ENCODE measurements at places on chromosomes 16 and 17. TPM values are rescaled to one million over a fixed set of nuclear protein-coding genes. Genes with fewer than 3 reads are reported as not detected.

Gene LYRM1
- 22.8 TPM for total RNA-seq

Gene GDPD1
- 1.7 TPM for total RNA-seq

Gene MFSD6L
- total RNA-seq: not detected

Gene ZP2
- not detected for total RNA-seq

- H3K27me3 ChIP-seq: no peaks in the 10 kb centered on the region
- no peak for DNase-seq
- no peaks in the 10 kb centered on the region for H3K4me1 ChIP-seq
- H3K4me3 ChIP-seq: no peak overlapping the region
- no peak overlapping the region for H3K27ac ChIP-seq
Observed at GRCh38 chr17:8563981-8564602, 66.4 kb downstream of the MYH10 start.

DNA sequence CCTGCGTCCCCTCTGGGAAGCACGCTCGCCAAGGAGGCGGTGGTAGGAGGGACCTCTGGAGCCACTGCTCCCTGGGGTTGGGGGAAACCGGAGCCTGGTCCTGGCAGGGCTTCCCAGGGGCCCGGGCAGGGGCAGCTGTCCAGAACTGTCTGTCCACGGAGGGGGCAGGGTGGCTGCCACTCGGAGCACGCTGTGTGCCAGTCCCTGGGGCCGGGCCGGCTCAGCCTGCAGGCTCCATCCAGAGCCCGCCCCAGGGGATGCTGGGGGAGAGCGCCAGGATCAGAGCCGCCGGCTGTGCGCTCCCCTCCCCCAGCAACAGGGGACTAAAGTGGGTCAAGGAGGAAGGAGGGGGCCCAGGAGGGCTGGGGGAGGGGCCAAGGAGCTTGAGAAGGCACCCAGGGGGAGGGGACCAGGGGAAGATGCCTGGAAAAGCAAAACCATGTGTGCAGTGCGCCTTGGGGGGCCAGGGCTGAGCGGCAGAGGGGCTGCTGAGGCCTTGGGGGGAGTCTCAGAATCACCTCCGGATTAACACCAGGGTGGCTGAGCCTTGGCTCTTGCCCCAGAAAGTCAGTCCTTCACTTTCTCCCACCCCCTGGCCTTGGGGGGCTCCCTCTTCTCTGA lies 21.3 kb downstream of the ZNF423 start:
- no peak for DNase-seq
- H3K4me1 ChIP-seq: no peaks in the 10 kb centered on the region
- no peak overlapping the region for H3K4me3 ChIP-seq
- H3K27ac ChIP-seq: no peak overlapping the region
- H3K36me3 ChIP-seq: no peaks in the 10 kb centered on the region

DNA sequence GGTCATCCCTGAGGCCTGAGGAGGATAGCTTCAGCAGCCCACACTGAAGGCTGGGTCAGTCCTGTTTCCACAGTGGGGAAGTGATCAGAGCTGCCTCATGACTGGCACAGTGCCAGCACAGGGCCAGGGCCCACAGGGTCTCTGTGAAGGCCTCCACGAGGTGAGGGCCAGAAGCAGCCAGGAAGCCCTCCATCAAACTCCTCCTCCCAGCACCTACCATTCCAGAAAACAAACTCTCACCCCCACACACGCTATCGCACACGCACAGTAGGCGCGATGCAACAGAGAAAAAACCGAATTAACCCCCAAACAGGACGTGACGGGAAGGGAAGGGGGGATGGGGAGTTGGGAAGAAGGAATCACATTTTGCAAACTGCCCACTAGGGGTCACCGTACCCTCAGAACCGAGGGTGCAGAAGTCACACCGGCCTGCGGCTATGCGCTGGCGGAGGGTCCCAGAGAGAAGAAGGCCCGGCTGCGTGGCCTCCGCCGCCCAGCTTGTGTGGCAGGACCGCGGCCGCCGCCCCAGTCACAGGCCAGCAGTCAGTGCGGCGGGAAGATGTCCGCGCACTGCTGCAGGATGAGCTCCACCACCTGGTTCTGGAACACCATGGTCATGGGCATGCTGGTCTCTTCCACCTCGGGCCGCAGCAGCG lies 37.6 kb downstream of the ARHGAP27 start:
- peak; percentile 43 for DNase-seq
- H3K36me3 ChIP-seq: peaks cover 7% of the 10 kb centered on the region
- peaks cover 8% of the 10 kb centered on the region for H3K4me1 ChIP-seq

DNA sequence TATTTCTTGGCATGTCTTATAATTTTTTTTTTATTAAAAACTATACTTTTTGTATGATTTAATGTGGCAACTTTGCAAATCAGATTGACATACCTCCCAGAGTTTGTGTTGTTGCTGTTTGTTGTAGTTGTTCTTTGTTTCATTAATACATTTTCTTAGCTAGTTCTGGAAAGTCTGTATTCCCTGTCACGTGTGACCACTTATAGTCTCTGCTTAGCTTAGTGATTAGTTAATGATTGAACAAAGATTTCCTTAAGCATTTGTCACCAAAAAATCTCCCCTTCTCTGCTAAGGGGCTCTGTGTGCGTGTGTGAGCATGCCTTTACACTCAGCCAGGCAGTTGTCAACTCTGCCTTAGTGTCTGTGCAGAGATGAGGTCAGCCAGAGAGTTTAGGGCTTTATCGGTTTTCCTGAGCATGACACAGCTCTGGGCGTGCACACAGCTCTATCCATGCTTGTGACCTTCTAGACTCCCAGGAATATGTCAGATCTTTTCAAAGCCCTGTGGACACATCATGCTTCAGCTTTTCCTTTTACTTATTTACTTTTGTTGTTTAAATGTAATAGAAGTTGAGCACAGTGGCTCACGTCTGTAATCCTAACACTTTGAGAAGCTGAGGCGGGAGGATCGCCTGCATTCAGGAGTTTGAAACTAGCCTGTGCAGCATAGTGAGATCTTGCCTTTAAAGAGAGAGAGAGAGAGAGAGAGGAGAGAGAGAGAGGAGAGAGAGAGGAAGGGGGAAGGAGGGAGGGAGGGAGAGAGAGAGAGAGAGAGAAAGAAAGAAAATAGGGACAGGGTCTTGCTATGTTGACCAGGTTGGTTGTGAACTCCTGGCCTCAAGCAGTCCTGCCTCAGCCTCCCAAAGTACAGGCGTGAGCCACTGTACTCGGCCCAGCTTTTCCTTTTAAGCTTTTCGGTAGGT lies 21.9 kb downstream of the DNAI2 start:
- H3K4me3 ChIP-seq: no peak overlapping the region
- H3K27ac ChIP-seq: no peak overlapping the region
- H3K36me3 ChIP-seq: no peaks in the 10 kb centered on the region
- no peak for DNase-seq

DNA sequence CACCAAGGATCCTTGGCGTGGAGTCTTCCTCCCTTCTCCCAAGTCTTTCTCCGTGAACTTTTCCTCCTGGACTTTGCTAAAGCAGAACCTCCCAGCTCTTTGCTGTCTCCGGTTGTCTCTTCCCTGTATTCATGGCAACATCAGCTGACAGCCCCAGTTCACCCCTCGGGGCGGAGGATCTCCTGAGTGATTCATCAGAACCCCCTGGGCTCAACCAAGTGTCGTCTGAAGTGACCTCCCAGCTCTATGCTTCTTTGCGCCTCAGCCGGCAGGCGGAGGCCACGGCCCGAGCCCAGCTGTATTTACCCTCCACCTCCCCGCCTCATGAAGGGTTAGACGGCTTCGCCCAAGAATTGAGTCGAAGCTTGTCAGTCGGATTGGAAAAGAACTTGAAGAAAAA lies 943 bp downstream of the CNTROB start:
- H3K27ac ChIP-seq: peak overlapping the region; percentile 64
- no peaks in the 10 kb centered on the region for H3K27me3 ChIP-seq
- peaks cover 31% of the 10 kb centered on the region for H3K4me1 ChIP-seq
- peak; percentile 39 for DNase-seq

DNA sequence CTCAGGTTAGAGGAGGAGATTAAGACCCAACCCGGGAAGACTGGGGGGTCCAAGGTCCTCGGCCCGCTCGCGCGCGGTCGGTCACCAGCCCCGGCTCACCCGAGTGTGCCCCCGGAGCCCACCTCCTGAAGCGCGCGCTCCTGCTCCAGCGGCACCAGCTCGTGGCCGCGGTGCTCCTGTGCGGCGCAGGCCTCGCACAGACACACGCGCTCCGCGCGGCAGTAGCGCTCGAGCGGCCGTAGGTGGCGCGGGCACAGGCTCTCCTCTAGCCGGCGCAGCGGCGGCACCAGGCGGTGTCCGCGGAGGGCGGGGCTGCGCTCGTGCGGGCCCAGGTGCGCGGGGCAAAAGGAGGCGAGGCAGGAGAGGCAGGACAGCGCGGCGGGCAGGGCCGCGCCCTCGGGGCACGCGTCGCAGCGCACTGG lies 618 bp downstream of the TRIM47 start:
- peak overlapping the region; percentile 82 for H3K4me3 ChIP-seq
- peaks cover 5% of the 10 kb centered on the region for H3K36me3 ChIP-seq
- peaks cover 5% of the 10 kb centered on the region for H3K27me3 ChIP-seq
- H3K4me1 ChIP-seq: peaks cover 27% of the 10 kb centered on the region
- H3K27ac ChIP-seq: peak overlapping the region; percentile 71

DNA sequence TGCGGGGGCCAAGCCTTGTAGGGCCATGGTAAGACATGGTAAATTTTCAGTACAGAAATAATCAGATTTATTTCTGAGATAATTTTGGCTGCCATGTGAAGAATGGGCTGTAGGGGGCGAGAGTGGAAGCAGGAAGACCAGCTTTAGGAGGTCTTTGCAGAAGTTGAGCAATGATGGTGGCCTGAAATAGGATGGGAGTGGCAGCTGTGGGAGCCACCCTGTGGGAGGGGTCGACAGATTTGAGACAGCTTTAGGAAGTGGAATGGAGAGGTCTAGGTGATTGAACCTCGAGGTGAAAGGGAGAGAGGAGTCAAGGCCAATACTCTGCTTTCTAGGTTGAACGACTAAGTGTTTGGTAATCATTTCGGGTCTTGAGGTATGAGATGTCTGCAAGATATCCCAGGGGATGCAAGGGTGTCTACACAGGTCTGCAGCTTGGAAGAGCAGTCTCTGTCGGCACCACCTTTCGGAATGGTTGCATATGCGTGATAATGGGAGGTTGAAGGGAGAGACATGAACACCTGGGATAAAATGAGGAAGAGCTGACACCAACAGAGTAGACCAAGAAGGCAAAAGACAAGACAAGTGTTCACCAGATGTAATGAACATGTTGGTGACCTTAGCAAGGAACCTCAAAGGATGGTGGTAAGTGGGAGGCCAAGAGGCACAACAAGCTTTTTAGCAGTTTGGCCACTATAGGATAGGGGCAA lies 4.2 kb upstream of the ATXN7L3 start:
- H3K27me3 ChIP-seq: no peaks in the 10 kb centered on the region
- no peak overlapping the region for H3K4me3 ChIP-seq
- DNase-seq: peak; percentile 52
- peaks cover 20% of the 10 kb centered on the region for H3K36me3 ChIP-seq
- peak overlapping the region; percentile 43 for H3K27ac ChIP-seq

GRCh38 chr16:56353054-56353921 lies 72.1 kb downstream of the AMFR start:
- DNase-seq: no peak
- H3K4me1 ChIP-seq: peaks cover 27% of the 10 kb centered on the region
- no peaks in the 10 kb centered on the region for H3K27me3 ChIP-seq
- H3K27ac ChIP-seq: no peak overlapping the region

DNA sequence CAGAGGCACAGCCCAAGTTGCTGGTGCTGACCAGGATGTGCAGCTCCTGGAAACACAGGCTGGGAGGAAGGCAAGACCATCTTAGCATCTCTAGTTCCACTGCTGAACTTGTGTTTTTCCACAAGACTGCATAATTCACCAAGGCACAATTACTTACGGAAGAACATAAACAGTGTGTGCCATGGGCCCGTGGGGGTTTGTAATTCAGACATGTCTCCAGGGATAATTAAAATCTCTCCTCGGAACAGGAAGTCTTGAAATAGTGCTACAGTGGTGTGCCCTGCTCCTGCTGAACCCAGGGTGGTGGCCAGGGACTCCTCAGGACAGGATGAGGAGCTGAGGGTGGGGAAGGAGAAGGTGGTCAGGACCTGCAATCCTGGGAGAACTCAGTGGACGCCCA lies 188.2 kb downstream of the CCT6B start:
- no peak overlapping the region for H3K4me3 ChIP-seq
- H3K36me3 ChIP-seq: no peaks in the 10 kb centered on the region
- peaks cover 13% of the 10 kb centered on the region for H3K27me3 ChIP-seq
- H3K4me1 ChIP-seq: no peaks in the 10 kb centered on the region

GRCh38 chr17:38322156-38322779 lies 21.5 kb downstream of the GPR179 start:
- H3K4me1 ChIP-seq: peaks cover 9% of the 10 kb centered on the region
- H3K27me3 ChIP-seq: no peaks in the 10 kb centered on the region
- DNase-seq: peak; percentile 62

DNA sequence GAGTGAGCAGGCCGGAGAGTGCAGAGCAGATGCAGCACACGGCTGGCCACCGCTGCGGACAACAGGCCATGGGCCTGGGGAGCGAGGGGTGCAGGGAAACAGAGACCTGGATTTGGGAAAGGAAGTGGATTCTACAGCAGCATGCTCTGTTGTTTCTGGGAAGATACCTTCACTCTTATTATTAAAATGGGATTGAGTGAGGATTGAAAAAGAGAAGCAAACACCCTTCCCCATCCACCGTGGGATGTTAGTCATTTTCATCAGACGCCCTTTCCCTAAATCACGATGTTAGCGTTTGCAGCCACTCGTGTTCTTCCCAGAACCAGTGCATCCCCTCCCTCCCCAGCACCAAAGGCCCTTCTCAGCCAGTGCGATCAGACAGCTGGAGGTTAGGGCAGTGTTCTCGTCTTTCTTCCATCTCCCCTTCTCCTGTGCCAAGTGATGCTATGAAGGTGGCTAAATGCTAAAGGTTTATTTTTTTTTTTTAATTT lies 196.5 kb upstream of the CHMP6 start:
- no peak for DNase-seq
- no peak overlapping the region for H3K4me3 ChIP-seq

- peak overlapping the region; percentile 47 for H3K27ac ChIP-seq
- no peak for DNase-seq
- no peaks in the 10 kb centered on the region for H3K27me3 ChIP-seq
- H3K36me3 ChIP-seq: peaks cover 63% of the 10 kb centered on the region
Observed at GRCh38 chr16:84574191-84574590, 43.7 kb downstream of the COTL1 start.

- H3K27ac ChIP-seq: no peak overlapping the region
- no peak for DNase-seq
- peaks cover 22% of the 10 kb centered on the region for H3K4me1 ChIP-seq
- H3K4me3 ChIP-seq: no peak overlapping the region
- no peaks in the 10 kb centered on the region for H3K27me3 ChIP-seq
Observed at GRCh38 chr16:89759746-89760340, 38.5 kb downstream of the ZNF276 start.

GRCh38 chr17:1928976-1929375 lies 96.2 kb downstream of the RTN4RL1 start:
- H3K36me3 ChIP-seq: no peaks in the 10 kb centered on the region
- no peak for DNase-seq
- no peak overlapping the region for H3K27ac ChIP-seq
- H3K4me1 ChIP-seq: no peaks in the 10 kb centered on the region

DNA sequence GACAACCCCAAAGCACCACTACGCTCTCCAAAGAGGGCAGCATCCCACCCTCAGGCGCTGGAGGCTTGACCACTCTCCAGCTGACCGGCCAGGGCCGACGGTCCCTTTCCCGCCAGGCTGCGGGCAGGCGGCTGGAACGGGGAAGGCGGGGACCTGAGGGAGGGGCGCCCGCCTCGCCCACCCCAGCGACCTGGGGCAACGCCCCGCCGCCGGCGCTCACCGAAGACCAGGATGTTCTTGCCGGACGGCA lies 431 bp downstream of the DYNC1LI2 start:
- peaks cover 39% of the 10 kb centered on the region for H3K4me1 ChIP-seq
- peak overlapping the region; percentile 83 for H3K4me3 ChIP-seq
- H3K27ac ChIP-seq: peak overlapping the region; percentile 64
- DNase-seq: peak; percentile 11

All from activated naive CD8-positive, alpha-beta T cell treated with anti-CD3 and anti-CD28 coated beads for 36 hours (primary cell).